Kidney epithelial cell (primary cell): ENCODE measurements at places on chromosomes 13 and 19.
A peak's percentile ranks its signal among the peaks of the same experiment; 100 is the strongest.

DNA sequence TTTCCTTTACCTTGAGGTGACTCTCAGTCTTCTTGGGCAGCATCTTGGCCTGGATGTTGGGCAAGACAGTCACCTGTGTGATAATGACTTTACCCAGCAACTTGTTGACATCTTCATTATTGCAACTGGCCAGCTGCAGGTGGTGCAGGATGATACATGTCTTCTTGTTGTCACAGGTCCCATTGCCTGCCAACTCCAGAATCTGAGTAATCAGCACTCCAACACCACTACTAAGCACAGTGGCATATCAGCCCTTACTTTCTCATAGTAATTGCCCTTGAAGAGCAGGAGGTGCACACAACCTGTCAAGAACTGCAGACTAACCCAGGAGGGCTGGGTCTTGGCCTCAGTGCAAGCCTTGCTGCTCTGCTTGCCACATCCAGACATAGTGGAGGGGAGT, 57.8 kb downstream of the CCNA1 start:
- no peak for DNase-seq

- DNase-seq = no peak
These were observed 633.5 kb upstream of the ATXN8OS start for GRCh38 chr13:69474011-69474685.

DNA sequence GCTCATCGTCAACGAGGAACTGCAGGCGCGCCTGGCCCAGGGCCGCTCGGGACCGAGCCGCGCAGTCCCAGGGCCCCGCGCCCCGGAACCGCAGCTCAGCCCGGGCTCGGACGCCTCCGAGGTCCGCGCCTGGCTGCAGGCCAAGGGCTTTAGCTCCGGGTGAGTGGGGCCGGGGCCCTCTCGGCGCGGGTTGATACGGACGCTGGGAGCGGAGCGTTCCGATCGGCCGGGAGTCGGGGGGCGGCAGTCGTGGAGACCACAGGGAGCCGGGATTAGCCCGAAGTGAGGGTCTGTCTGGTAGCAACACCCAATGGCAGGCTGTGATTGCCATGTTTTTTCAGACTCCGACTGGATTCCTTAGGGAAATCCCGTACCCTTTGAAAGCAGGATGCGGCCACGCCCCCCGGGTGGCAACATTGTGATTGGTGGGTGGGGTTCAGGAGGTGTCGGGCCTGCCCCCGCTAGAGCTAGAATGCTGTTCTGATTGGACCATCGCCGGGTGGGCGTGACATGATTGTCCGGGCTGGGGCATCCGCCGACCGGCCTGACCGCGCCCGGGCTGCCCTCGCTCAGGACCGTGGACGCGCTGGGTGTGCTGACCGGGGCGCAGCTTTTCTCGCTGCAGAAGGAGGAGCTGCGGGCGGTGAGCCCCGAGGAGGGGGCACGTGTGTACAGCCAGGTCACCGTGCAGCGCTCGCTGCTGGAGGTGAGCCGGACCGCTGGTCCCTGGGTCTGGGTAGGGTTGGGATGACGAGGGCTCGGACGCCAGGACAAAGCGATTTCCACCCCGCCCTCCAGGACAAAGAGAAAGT, 11.3 kb downstream of the EPS8L1 start:
- peak; percentile 80 for DNase-seq

GRCh38 chr19:7101498-7102253, 32.2 kb downstream of the ZNF557 start:
- no peak for DNase-seq

- DNase-seq = no peak
These were observed 421.8 kb downstream of the DCT start for GRCh38 chr13:94057618-94058186.

- no peak for DNase-seq
These were observed 12.2 kb downstream of the GRIK5 start for GRCh38 chr19:42057846-42058245.

- DNase-seq = no peak
These were observed 862.3 kb downstream of the SLITRK1 start for GRCh38 chr13:83019986-83020385.

DNA sequence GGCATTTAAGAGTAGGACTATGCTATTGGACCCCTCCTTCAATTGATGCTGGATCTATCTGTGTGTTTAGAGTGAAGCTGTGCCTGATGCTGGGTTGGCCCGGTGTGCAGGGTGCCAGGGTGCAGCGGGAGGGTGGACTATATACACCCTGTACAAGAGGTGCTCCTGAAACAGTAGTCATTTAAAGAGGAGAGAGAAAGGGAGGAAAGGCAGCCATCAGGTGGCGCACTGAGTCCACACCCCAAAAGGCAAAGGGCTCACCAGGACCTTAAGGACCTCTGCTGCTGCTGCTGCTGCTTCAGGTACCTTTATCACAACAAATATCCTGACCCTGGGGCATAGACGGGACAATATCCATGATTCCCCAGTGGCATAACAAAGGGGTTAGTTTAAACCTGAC, 39.4 kb downstream of the ZNF136 start:
- no peak for DNase-seq

GRCh38 chr13:63190219-63190618, 1774.6 kb upstream of the PCDH20 start:
- no peak for DNase-seq

- DNase-seq = no peak
These were observed 64.1 kb downstream of the ZNF429 start for GRCh38 chr19:21569494-21569865.

- DNase-seq = no peak
These were observed 38.8 kb downstream of the VSTM2B start for GRCh38 chr19:29564574-29565005.

DNA sequence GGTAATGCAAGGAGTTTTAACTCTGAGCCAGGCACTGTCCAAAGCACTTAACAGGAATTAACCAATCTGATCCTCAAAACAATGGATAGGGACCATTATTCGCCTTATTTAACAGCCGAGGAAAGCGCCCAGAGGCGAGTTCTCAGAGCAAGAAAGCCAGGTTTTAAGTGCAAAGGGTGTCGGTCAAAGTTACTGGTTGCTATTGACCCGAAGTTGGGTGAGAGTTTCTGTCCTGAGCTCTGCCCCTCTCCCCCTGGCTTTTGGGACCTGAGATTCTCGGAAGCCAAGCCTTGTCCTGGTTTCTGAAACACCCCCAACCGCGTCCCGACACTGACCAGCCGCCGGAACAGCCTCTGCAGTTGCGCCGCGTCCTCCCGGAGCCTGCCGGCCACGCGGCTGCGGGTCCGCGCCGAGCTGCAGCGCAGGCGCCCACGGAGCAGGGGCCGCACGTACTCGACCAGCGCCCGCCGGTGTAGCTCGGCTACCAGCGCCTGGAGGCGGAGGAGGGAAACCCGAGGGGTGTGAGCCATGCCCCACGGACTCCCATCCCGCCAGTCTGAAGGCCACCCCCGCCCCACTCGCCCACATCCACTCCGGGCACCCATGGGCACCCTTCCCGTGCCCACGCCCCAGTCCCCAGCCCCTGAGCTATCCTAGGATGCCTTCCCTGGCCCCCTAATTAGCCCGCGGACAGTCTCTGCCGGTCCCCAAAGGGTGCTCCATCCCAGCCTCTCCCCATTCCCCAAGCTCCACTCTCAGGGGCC, 27.8 kb downstream of the EXOC3L2 start:
- DNase-seq = no peak

DNA sequence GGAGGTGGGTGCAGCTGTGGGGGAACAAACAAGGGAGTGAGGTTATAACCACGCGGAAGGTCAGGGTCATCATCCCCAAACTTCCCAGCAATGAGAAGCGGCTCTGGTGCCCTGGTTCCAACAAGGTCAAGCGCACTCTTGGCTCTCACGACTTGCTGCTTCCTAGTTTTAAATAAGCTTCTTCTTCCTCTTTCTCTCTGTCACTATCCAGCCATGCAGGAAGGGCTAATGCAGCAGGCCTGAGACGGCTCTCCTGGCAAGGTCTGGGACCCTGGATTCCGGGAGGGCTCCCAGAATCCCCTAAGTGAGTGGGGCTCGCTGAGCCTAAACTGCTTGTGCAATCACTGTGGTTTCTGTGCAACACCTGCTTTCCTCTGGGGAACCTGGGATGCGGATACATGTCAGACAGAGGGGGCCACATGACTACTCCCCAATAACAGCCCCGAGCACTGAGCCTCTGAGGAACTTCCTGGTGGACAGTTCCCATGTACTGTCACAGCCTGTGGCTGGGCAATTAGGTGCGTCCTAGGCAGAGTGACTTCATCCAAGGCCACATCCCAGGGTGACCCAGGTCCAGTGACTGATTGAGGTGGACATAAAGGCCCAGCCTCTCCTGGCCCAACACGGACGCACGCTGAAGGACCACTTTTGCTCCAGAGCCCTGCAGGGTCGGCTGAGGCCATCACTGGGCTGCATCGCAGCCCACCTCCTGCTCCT, 24.2 kb downstream of the VRK3 start:
- DNase-seq = no peak

DNA sequence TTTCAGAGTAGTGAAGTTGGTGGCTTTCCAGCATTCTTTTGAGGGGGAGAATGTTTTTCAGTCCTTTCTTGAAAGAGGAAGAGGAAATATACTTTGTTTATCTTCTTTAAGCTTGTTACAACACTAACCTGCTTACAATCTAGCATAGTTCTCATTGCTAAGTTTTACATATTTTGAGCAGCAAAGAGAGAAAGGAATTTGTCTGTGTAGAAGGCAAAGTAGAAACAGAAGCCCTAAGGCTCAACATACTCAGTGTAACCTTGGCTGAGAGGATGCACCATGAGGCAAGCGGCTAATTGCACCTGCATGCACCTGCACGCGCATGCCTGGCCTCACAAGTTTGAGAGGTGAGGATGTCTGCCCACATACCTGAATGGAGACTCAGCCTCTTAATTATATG, 2.2 kb downstream of the FRY start:
- DNase-seq = no peak

DNA sequence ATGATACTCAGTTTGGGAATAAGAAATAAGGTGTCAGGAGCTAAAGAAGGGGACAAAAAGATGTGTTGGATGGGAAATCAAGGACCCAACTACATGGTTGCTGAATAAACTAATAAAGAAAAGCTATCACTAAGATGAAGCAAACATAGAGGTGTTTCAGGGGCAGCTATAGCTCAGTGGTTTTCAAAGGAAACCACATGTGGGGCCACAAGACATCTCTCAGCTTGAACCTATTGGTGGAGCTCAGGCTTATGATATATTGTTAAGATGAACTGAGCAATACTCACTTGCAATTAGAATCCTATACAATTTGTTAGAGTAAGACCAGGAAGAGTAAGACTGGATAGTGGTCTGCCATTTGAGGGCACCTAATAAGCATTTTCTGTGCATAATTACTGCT, 45.1 kb upstream of the SPRY2 start:
- no peak for DNase-seq

DNA sequence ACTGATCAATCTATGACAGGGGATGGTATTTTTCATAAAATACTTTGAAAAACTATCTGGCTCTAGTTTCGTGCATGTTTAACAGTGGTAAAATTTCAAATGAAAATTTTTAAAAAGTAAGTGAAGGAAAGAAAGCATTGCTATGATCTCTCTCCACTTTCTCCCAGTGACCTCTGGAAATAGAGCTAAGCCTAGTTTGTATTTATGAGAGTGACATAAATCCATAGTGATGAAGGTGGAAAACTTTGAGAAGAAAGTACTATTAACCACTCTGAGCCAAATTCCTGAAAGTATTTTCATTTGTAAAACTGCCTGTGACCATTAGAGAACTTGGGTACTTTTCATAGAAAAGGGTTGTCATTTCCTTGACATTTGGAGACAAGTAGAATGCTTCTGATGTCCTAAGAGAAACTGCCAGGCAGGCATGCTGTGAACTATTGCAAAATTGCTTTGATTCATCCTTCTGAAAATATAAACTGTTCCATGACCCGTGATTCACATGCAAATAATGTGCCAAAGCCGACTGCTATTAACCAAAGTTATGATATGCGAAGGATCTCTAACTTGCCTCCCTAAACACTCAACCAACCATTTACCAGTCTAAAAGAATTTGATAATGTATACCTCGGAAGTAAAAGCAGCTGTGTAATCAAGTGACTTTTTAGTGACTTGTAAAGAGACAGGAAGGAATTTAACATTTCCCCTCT, 133.2 kb downstream of the VWA8 start:
- peak; percentile 43 for DNase-seq

DNA sequence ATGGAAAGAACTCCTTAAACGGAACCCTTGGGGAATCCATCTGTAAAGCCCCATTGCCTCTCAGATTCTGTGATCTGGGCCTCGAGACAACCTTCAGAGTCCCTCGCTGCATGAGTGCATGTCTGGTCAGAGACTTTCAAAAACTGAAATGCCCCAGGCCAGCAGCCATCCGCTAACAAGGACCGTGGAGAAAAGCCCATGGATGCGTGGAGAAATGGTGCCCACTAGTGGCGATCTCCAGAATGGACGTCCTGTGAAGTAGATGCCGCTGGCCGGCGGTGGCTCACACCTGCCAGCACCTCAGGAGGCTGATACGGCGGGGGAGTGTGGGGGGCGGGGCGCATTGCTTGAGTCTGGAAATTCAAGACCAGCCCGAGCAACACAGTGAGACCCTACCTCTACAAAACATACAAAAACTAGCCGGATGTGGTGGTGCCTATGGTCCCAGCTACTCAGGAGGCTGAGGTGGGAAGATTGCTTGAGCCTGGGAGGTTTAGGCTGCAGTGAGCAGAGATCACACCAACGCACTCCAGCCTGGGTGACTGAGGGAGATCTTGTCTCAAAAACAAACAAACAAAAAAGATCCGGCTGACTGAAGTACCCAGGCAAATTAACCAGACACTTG, 7.9 kb upstream of the CDC16 start:
- DNase-seq = peak; percentile 26

DNA sequence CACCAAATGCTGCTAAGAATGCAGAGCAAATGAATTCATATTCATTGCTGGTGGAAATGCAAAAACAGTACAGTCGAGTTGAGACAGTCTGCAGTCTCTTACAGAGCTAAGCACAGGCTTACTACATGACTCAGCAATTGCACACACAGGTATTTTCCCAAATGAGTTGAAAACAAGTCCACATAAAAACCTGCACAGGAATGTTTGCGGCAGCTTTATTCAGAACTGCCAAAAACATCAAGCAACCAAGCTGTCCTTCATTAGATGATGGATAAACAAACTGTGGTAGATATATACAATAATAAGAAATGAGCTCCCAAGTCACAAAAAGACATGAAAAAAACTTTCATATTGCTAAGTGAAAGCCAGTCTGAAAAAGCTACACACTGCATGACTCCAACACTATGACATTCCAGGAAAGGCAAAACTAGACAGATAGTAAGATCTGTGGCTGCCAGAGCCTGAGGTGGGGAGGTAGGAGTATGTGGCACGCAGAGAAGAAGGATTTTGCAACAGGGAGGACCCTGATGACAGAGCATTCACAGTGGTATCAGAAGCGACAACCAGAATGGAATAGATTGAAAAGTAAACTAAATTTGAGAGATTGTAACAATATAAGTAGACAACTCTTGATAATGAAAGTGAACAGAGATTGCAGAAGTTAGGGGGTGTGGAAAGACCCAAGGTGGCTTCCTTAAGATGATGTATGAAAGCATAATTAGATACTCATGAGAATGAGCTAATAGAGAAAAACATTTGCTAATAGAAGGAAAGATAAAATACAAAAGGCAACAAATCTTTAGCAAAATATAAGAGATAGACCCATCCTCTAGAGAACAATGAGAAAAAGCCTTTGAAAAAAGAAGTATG, 52.7 kb downstream of the TSC22D1 start:
- peak; percentile 79 for DNase-seq
